ENCODE measurements at places on chromosomes 2 and 18.

- no peak for DNase-seq
These were observed 15.8 kb upstream of the TRPM8 start for GRCh38 chr2:233901367-233901766.

DNA sequence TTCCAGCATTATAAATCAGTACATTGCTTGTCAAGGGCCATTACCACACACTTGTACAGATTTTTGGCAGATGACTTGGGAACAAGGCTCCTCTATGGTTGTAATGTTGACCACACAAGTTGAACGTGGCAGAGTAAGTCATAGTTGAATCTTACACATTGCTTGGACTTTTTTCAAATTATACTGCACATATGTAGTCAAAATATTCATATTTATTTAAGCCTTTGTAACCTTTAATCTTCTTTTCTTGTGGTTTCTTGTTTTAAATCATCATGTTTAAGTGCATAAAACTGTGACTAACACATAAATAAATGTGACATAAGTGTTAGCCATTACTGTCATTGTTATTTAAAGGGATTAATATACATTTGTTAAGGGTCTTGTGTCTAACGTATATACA is 52.1 kb upstream of the EPB41L5 start:
- no peak for DNase-seq

DNA sequence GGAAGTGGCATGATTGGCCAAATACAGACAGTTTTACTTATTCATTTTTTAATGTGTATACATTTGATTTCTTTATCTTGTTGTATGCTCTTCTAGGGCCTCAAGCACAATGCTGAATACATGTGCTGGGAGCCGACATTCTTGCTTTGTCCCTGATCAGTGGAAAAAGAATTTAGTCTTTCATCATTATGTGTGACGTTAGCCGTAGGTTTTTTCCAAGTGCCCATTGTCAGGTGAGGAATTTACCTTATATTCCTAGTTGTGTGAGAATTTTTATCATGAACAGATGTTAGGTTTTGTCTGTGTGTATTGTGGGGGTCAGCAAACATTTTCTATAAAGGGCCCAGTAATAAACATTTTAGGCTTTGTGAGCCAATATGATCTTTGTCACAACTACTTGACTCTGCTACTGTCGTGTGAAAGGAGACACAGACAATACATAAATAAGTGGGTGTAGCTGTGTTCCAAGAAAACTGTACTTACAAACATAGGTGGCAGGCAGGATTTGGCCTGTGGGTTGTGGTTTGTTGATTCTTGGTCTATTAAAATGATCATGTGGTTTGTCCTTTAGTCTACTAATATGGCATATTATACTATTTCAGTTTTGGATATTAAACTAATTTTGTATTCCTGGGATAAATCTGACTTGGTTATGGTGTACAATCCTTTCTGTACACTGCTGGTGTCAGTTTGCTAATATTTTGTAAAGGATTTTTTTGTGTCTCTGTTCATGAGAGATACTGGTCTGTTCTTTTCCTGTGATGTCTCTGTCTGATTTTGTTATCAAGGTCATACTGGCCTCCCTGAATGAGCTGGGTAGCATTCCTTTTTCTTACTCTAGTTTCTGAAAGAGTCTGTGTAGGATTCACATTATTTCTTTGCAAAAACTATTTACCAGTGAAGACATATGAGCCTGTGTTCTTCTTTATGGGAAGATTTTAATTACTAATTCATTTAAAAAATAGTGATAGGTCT is 132.2 kb upstream of the SMAD7 start:
- no peak for DNase-seq

DNA sequence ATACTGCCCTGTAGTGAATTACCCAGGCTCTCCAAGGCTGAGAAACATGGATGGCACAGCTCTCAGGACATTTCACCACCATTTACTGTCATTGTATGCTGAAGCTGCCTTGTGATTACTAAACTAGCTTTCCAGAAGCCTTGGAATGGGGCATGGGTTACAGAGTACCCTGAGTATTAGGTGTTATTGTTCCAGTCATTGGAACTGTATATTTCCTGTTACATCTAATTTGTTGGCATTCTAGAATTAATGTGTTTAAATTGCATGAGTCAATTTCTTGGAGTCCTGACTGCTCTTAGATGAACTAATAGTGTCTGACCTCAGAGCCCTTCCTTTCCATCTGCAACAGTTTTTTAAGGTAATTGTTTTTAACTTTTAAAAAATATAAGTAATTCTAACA is 9.0 kb downstream of the DGUOK start:
- DNase-seq: no peak

GRCh38 chr2:25043241-25043867 is 1.5 kb downstream of the EFR3B start:
- DNase-seq: peak; percentile 68

All from muscle of back (tissue), 13 donors.